ENCODE measurements at places on chromosomes 1 and 21. TPM values are rescaled to one million over a fixed set of nuclear protein-coding genes. Genes with fewer than 3 reads are reported as not detected.

Gene MMEL1
- not detected for total RNA-seq

Gene OR10Z1
- total RNA-seq: not detected

Gene PTGFR
- not detected for total RNA-seq

Gene HAPLN2
- total RNA-seq: not detected

Gene CYP4A22
- not detected for total RNA-seq

Gene IRF6
- total RNA-seq: 0.11 TPM

Gene WNT2B
- total RNA-seq: 0.24 TPM

Gene TLR5
- total RNA-seq: 0.07 TPM

Gene COL8A2
- 0.09 TPM for total RNA-seq

Gene PGLYRP4
- total RNA-seq: not detected

Gene FCRL2
- not detected for total RNA-seq

Gene HLX
- 5.1 TPM for total RNA-seq

Gene APH1A
- 119 TPM for total RNA-seq

Gene TSPAN1
- total RNA-seq: 3.1 TPM

Gene RPF1
- total RNA-seq: 29.0 TPM

Gene PDZK1
- 0.86 TPM for total RNA-seq

Gene TMEM167B
- total RNA-seq: 13.3 TPM

Gene TTC34
- total RNA-seq: 0.03 TPM

Gene SRM
- 226 TPM for total RNA-seq

Gene TRAF3IP3
- total RNA-seq: not detected

Gene CDCA8
- 48.4 TPM for total RNA-seq

Gene AGL
- total RNA-seq: 2.9 TPM

Gene CCNL2
- total RNA-seq: 47.8 TPM

Gene GRHL3
- total RNA-seq: 0.53 TPM

Gene NRIP1
- total RNA-seq: 23.8 TPM

Gene BTF3L4
- total RNA-seq: 31.8 TPM

Gene NCMAP
- total RNA-seq: 0.03 TPM

Gene PLA2G4A
- 12.5 TPM for total RNA-seq

Gene IL20
- not detected for total RNA-seq

Gene OLIG2
- total RNA-seq: not detected

Gene GJA9
- total RNA-seq: not detected

Gene THEMIS2
- 0.51 TPM for total RNA-seq

Gene NUDT17
- 6.0 TPM for total RNA-seq

Gene FNDC10
- 8.4 TPM for total RNA-seq
